Parietal lobe (tissue), 2 donors: ENCODE measurements at places on chromosomes 4 and X. TPM values are rescaled to one million over a fixed set of nuclear protein-coding genes. Genes with fewer than 3 reads are reported as not detected.

Gene FGFR3
- total RNA-seq: 13.8 TPM

Gene KLB
- total RNA-seq: not detected

Gene COL4A6
- total RNA-seq: 6.3 TPM

Gene CDX4
- total RNA-seq: not detected

Gene TEX13C
- not detected for total RNA-seq

Gene RHOXF2
- not detected for total RNA-seq

Gene FAM47C
- total RNA-seq: not detected

Gene GRID2
- total RNA-seq: 42.9 TPM

Gene LDB2
- total RNA-seq: 133 TPM

Gene H2BW2
- not detected for total RNA-seq

Gene VSIG1
- total RNA-seq: 0.31 TPM

Gene MAGED4B
- total RNA-seq: 81.7 TPM

Gene STAP1
- total RNA-seq: not detected

Gene CXCL5
- total RNA-seq: not detected

Gene C1QTNF7
- under 0.01 TPM for total RNA-seq

Gene DDIT4L
- total RNA-seq: 0.31 TPM

Gene UGT2B15
- total RNA-seq: not detected

Gene CXorf49
- not detected for total RNA-seq

Gene FGF2
- total RNA-seq: 8.1 TPM

Gene CLDN34
- total RNA-seq: not detected

Gene CXCL13
- not detected for total RNA-seq

Gene ARHGAP36
- total RNA-seq: 0.31 TPM

Gene TNIP3
- total RNA-seq: not detected

Gene FGF13
- 91.7 TPM for total RNA-seq

Gene TRIM60
- not detected for total RNA-seq

Gene PNMA5
- total RNA-seq: 2.8 TPM

Gene GUCY1B1
- total RNA-seq: 36.9 TPM

Gene PTCHD1
- 15.3 TPM for total RNA-seq

Gene FAM184B
- 3.1 TPM for total RNA-seq

Gene MAGEA4
- not detected for total RNA-seq

Gene RPS6KA6
- total RNA-seq: 30.0 TPM

Gene HTN3
- total RNA-seq: not detected

Gene FGFBP2
- total RNA-seq: not detected

Gene CPLX1
- total RNA-seq: 2.5 TPM

Gene CLGN
- total RNA-seq: 5.0 TPM

Gene GSX2
- total RNA-seq: 2.8 TPM

Gene SHOX
- not detected for total RNA-seq

Gene SMARCA1
- 80.1 TPM for total RNA-seq

Gene HEPH
- 4.7 TPM for total RNA-seq

Gene GYPB
- total RNA-seq: not detected

Gene CT83
- not detected for total RNA-seq

Gene IBSP
- not detected for total RNA-seq

Gene EXOC1L
- not detected for total RNA-seq

Gene ZDHHC15
- total RNA-seq: 19.4 TPM

Gene PCDH10
- 45.4 TPM for total RNA-seq

Gene SLC6A8
- 19.4 TPM for total RNA-seq

Gene NRK
- 1.3 TPM for total RNA-seq

Gene CCKAR
- total RNA-seq: 0.31 TPM

Gene GRIA2
- total RNA-seq: 617 TPM

Gene REELD1
- not detected for total RNA-seq

Gene MFAP3L
- total RNA-seq: 11.3 TPM

Gene TCP11X2
- 1.9 TPM for total RNA-seq

Gene CXCL11
- not detected for total RNA-seq

Gene TMEM33
- 58.2 TPM for total RNA-seq

Gene TSPAN7
- 81.7 TPM for total RNA-seq
